ENCODE measurements at places on chromosomes 13 and 19.

GRCh38 chr19:38799104-38799503 is 10.1 kb downstream of the LGALS7B start:
- H3K27me3 ChIP-seq: peaks cover 24% of the 10 kb centered on the region
- DNase-seq: no peak
- H3K27ac ChIP-seq: no peak overlapping the region
- H3K4me3 ChIP-seq: no peak overlapping the region
- H3K4me1 ChIP-seq: no peaks in the 10 kb centered on the region

DNA sequence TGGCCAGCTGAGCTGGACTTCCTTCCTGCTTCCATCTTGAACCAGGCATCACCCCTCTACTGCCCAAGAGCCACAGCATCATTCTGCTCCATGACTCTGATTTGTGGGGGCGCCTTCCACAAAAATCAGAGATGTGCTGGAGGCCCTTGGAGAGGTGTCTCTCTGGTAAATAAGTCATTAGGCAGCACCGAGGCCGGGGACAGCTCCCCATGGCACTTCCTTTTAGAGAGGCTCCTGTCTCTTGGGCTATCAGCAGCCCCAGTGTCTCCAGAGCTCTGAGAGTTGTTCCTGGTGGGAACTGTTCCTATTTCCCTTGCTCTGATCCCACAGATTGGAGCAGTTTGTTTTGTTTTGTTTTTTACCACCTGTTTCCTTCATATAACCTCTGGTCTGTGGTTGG is 19.9 kb downstream of the NWD1 start:
- H3K4me3 ChIP-seq: no peak overlapping the region
- no peaks in the 10 kb centered on the region for H3K36me3 ChIP-seq
- no peak overlapping the region for H3K27ac ChIP-seq
- peaks cover 15% of the 10 kb centered on the region for H3K27me3 ChIP-seq
- H3K4me1 ChIP-seq: no peaks in the 10 kb centered on the region
- peak; percentile 34 for DNase-seq

DNA sequence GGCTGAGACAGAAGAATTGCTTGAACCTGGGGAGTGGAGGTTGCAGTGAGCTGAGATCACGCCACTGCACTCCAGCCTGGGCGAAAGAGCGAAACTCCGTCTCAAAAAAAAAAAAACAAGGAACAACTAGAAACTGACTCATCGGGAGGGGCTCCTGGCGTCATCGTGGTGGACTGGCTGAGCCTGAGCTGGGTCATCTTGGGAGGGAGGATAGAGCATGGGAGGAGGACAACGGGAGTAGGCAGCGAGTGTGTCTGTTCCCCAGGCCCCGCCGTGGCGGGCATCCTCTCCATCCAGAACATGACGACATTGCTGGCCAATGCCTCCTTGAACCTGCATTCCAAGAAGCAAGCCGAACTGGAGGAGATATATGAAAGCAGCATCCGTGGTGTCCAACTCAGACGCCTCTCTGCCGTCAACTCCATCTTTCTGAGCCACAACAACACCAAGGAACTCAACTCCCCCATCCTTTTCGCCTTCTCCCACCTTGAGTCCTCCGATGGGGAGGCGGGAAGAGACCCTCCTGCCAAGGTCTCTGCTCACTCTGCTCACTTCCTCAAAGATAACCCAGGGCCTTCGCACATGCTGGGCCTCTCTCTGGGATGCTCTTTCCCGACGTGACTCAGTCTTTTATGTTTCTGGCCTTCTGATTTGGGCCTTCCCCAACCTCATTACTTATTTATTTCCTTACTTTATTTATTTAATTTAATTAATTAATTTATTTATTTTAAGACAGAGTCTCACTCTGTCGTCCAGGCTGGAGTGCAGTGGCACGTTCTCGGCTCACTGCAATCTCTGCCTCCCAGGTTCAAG is 16.6 kb downstream of the DDX39A start:
- no peak for DNase-seq
- peaks cover 18% of the 10 kb centered on the region for H3K4me1 ChIP-seq
- no peaks in the 10 kb centered on the region for H3K27me3 ChIP-seq
- peaks cover 67% of the 10 kb centered on the region for H3K36me3 ChIP-seq
- peak overlapping the region; percentile 60 for H3K27ac ChIP-seq

- no peak overlapping the region for H3K4me3 ChIP-seq
- no peaks in the 10 kb centered on the region for H3K36me3 ChIP-seq
- H3K27me3 ChIP-seq: no peaks in the 10 kb centered on the region
- H3K27ac ChIP-seq: no peak overlapping the region
These were observed 166.4 kb downstream of the FGF9 start for GRCh38 chr13:21837288-21837687.

DNA sequence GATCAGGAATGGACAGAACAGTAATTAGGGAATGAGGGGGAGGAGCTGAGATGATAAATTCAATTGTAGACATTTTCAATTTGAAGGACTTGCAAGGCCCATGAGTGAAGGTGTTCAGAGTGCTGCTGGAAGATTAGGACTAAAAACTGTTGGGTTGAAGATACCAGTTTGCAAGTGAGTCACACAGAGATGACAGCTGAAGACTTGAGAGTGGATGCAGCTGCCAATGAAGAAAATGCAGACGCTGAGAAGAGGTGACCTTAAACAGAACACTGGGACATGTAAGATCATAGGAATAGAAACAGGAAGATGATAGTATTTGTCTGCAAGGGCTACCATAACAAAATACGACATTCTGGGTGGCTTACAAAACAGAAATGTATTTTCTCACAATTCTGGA is 1716.5 kb upstream of the SLC10A2 start:
- no peak overlapping the region for H3K4me3 ChIP-seq
- H3K27me3 ChIP-seq: no peaks in the 10 kb centered on the region
- no peak overlapping the region for H3K27ac ChIP-seq
- no peaks in the 10 kb centered on the region for H3K36me3 ChIP-seq

DNA sequence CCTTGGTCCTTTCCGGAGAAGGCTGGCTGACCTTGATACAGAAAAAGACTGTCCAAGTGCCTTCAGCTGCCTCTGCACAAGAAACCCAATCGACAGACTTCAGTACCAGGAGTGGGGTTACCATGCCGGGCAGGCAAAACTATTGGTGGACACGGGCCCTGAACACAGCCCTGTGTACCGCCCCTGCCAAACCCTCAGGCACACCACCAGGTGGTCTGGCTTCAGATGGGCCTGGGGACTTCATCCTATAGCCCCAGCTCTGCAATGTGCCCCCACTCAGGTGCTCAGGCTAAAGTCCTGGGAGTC is 17.5 kb downstream of the TCF3 start:
- no peak overlapping the region for H3K4me3 ChIP-seq
- H3K27me3 ChIP-seq: no peaks in the 10 kb centered on the region
- H3K4me1 ChIP-seq: peaks cover 2% of the 10 kb centered on the region
- H3K27ac ChIP-seq: no peak overlapping the region
- peaks cover 34% of the 10 kb centered on the region for H3K36me3 ChIP-seq
- DNase-seq: no peak

- peaks cover 61% of the 10 kb centered on the region for H3K36me3 ChIP-seq
- peaks cover 5% of the 10 kb centered on the region for H3K4me1 ChIP-seq
- DNase-seq: no peak
- no peak overlapping the region for H3K4me3 ChIP-seq
- H3K27ac ChIP-seq: no peak overlapping the region
These were observed 13.0 kb downstream of the TFDP1 start for GRCh38 chr13:113597391-113598080.

GRCh38 chr13:77417897-77418296 is 91.0 kb upstream of the MYCBP2 start:
- no peak overlapping the region for H3K27ac ChIP-seq
- DNase-seq: no peak
- H3K4me3 ChIP-seq: no peak overlapping the region
- no peaks in the 10 kb centered on the region for H3K27me3 ChIP-seq
- H3K36me3 ChIP-seq: no peaks in the 10 kb centered on the region
- H3K4me1 ChIP-seq: no peaks in the 10 kb centered on the region

DNA sequence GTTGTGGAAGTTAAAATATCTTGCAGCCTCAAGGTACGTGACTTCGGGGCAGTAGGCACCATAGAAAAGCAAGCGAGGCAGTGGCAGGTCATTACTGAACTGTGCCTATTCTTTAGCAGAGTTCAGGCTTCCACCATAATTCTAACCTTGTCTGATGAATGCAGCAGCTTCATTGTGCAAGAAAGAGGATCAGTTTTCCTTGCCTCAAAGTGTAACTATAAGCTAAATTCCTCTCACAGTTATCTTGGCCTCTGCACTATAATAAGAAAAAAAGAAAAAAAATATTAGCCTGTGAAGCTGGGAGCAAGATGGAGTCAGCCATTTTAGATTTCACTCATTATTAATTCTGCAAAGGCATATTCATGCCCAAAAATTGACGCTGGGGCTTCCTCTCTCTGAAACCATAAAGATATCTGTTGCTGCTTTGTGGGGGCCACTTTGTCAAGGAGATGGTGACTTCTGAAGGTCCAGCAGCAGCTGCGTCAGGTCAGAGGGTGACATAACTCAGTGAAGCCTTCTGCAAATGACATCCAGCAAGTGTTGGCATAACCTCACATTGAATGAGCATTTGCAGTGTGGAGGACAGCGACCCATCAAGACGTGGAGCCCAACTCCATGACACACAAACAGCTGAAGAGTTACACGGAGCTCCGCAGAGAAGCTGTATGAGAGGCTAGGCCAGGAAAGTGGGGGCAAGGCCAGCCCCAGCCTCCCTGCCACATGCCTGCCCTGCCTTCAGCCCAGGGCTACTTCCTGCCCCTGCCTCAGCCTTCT is 23.1 kb upstream of the SACS start:
- H3K27me3 ChIP-seq: peaks cover 17% of the 10 kb centered on the region
- DNase-seq: no peak
- H3K4me1 ChIP-seq: no peaks in the 10 kb centered on the region
- H3K4me3 ChIP-seq: no peak overlapping the region

- no peaks in the 10 kb centered on the region for H3K36me3 ChIP-seq
- H3K27ac ChIP-seq: no peak overlapping the region
- H3K4me3 ChIP-seq: no peak overlapping the region
- peaks cover 5% of the 10 kb centered on the region for H3K4me1 ChIP-seq
These were observed 5.3 kb downstream of the ARHGEF7 start for GRCh38 chr13:111120422-111120821.

GRCh38 chr19:19656451-19657396 is 6.8 kb downstream of the ATP13A1 start:
- H3K36me3 ChIP-seq: peaks cover 63% of the 10 kb centered on the region
- H3K4me1 ChIP-seq: peaks cover 11% of the 10 kb centered on the region
- H3K27me3 ChIP-seq: no peaks in the 10 kb centered on the region
- peak overlapping the region; percentile 24 for H3K27ac ChIP-seq

GRCh38 chr13:110338441-110339101 is 31.5 kb downstream of the COL4A2 start:
- peaks cover 33% of the 10 kb centered on the region for H3K4me1 ChIP-seq
- no peaks in the 10 kb centered on the region for H3K36me3 ChIP-seq

GRCh38 chr13:25518441-25518840 is 146.7 kb downstream of the ATP8A2 start:
- no peaks in the 10 kb centered on the region for H3K36me3 ChIP-seq
- no peak overlapping the region for H3K27ac ChIP-seq
- H3K27me3 ChIP-seq: no peaks in the 10 kb centered on the region
- no peak overlapping the region for H3K4me3 ChIP-seq
- DNase-seq: no peak

DNA sequence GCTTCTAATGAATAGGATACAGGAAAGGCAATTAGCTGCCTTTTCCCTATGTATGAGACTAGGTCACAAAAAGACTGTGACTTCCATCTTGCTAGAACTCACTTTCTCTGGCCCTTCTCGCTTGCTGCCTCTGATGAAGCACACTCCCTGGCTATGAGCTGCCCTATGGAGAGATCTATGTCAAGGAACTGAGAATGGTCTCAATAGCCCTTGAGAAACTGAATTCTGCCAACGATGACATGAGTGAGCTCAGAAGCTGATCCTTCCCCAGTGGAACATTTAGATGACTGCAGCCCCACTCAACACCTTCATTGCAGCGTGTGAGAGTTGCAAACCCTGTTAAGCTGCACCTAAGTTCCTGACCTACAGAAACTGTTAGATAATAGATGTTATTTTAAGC is 309.8 kb downstream of the COG6 start:
- no peak overlapping the region for H3K4me3 ChIP-seq
- peaks cover 6% of the 10 kb centered on the region for H3K27me3 ChIP-seq
- H3K4me1 ChIP-seq: no peaks in the 10 kb centered on the region
- no peak for DNase-seq
- H3K36me3 ChIP-seq: no peaks in the 10 kb centered on the region
- no peak overlapping the region for H3K27ac ChIP-seq

DNA sequence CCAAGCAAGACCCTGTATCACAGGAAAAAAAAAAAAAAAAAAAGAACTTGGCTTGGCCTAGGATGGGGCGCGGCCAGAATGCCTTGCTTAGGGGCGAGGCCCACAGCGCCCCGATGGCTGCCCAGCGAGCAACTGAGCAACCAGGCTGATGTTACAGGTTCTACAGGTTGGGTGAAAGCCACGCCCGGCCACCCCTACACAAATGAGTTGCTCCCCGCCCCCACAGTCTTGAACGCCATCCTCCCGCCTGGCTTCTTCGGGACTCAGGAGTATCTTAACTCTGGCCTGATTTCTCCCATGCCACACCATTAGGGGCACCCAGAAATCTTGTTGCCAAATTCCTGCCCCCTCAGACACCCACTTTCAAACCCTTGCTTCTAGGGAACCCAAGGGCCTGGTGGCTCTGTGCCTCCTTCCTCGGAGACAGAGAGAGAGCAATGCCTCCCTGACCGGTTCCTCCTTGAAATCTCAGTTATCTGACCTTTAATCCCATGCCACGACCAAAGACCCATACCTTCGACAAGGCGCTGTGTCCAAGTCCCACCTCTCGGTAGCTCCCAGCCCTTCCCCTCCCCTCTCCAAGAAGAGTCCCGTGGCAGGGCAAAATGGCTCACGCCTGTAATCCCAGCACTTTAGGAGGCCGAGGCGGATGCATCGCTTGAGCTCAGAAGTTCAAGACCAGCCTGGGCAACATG is 1.1 kb upstream of the CBLC start:
- H3K4me1 ChIP-seq: peaks cover 3% of the 10 kb centered on the region
- no peak overlapping the region for H3K4me3 ChIP-seq
- no peaks in the 10 kb centered on the region for H3K36me3 ChIP-seq
- H3K27me3 ChIP-seq: peaks cover 24% of the 10 kb centered on the region

DNA sequence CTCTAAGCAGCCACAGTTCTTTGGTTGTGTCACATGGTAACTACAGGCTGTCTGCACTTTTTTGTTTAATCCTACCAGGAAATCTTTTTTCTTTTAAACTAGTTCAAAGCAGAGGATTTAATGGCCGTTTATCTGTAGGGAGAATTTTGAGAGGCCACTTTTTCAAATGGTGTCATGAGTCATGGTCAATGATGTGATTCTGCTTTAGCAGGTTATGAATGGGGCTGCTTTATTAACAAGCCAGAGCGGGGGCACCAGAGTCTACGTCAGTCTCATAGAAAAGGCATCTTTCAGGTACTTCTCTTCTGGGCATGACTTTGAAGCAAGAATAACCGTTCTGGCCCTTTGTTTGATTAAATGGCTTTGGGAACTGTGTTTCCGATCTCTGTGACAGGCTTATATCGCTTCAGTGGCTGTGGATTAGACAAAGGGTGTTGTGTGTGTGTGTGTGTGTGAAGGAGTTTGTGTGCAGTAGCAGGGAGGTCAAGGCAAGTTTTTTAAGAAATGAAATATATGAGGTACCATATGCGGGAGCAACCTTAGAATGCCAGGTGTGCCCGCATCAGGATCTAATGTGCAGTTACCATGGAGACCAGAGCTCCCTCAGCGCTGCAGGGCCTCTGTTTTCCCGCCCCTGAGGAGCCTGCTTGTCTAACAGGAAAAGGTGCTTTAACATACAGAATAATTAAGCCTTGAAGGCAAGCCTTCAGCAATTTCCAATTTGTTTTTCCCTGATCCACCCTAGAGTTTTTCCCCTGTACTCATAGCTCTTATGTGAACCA is 120.5 kb downstream of the KATNAL1 start:
- H3K27ac ChIP-seq: no peak overlapping the region
- H3K27me3 ChIP-seq: no peaks in the 10 kb centered on the region
- peaks cover 2% of the 10 kb centered on the region for H3K36me3 ChIP-seq
- no peaks in the 10 kb centered on the region for H3K4me1 ChIP-seq
- no peak for DNase-seq
- no peak overlapping the region for H3K4me3 ChIP-seq
